ENCODE measurements at places on chromosomes 7 and 10.

- DNase-seq, result no peak
Observed at GRCh38 chr7:133502498-133502897, 249.6 kb downstream of the EXOC4 start.

DNA sequence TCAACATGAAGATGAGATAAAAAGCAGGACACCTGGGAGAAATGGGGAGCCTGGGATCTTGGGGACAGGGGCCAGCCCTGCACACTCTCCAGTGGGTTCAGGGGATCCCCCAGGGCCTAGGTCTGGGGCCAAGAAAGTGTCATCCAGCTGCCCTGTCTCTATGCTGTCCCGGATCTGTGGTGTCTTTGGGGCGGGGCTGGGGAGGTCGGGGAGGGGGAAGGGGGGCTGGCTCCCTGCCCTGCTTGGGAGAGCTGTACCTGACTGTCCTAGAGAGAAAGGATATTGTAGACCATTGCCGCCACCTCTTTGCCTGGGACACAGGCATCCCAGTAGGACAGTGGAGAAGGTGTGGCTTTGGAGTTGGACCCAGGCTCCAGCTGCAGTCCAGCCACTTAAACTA, 7.0 kb upstream of the SPACDR start:
- DNase-seq, result no peak

- DNase-seq, result no peak
Observed at GRCh38 chr10:130227883-130228282, 91.7 kb downstream of the GLRX3 start.

DNA sequence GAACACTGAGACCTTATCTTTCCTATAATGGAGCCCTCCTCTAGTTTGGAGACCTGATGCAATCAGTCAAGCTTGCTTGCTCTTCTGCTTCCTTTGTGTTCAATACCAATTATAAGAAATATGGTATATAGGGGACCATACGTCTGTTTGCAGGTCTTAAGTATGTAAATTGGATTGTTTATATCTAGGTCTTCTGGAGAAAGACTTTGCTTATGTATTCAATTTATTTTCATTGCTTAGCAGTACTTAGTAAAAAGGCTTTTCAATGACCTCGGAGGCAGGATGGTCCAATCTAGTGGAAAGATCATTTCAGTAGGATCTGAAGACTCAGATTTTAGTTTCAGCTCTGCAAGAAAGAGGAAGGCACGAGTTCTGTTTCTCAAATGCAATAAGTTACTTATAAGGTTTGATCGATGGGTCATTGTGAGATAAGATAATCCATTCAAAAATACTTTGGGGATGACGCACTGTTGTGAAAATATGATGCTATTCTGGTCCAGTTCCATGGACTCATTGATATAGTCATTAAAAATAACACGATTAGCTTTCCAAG, 571.6 kb downstream of the SH2D4B start:
- DNase-seq, result no peak

DNA sequence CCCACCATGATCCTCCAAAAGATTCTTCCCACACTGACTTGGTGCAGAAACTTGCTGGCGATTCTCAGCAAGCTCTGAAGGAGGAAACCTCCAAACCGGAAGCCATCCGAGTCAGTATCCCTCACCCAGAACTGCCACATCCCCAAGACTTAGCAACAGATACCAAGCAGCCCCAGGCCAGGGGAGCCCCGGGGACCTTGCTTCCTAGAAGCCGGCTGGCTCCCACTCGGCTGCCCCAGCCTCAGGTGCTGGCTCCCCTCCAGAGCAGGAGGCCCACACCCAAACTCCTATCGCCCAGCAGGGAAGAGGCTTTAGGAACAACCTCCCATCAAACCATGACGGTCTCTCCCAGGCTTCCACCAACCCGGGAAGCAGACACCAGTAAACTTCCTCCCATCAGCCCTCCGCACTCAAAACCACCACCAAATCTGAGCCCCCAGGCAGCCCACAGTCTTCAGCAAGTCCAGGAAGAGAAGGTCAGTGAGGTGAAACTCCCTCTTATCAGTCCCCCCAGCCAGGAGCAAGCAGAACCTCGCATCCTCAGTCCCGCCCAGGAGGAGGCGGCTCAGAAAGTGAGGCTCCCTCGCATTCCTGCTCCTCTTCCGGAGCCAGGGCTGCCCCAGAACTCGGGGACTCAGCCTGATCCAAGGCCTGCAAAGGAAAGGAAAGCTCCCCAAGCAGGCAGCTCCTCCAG, 82.3 kb downstream of the LRGUK start:
- DNase-seq, result no peak

- no peak for DNase-seq
Observed at GRCh38 chr7:65509368-65510186, 135.9 kb downstream of the ZNF92 start.

GRCh38 chr10:49119746-49120145, 4.4 kb upstream of the VSTM4 start:
- DNase-seq, result no peak

- DNase-seq, result no peak
Observed at GRCh38 chr10:91077549-91078071, 142.9 kb upstream of the PCGF5 start.

GRCh38 chr7:24630596-24630995, 57.3 kb downstream of the PALS2 start:
- DNase-seq, result no peak

DNA sequence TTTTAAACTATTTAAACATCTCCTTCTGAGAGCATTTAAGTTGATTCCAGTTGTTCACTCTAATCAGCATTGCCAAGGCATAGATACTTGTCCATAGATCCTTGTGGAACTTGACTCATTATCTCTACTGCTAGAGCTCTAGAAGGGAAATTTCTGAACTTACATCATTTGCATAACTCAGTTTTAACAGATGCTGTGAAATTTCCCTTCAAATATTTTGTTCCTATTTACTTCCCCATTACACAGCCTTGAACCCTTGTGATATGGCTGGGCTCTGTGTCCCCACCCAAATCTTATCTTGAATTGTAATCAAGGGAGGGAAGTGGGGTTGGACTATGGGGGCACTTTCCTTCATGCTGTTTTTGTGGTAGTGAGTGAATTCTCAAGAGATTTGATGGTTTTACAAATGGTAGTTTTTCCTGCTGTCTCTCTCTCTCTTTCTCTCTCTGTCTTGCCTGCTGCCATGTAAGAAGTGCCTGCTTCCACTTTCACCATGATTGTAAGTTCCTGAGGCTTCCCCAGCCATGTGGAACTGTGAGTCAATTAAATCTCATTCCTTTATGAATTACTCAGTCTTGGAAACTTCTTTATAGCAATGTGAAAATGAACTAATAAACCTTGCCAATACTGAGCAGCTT, 25.4 kb downstream of the INSIG1 start:
- DNase-seq, result no peak

GRCh38 chr10:57222129-57222528, 861.1 kb upstream of the ZWINT start:
- DNase-seq, result no peak

DNA sequence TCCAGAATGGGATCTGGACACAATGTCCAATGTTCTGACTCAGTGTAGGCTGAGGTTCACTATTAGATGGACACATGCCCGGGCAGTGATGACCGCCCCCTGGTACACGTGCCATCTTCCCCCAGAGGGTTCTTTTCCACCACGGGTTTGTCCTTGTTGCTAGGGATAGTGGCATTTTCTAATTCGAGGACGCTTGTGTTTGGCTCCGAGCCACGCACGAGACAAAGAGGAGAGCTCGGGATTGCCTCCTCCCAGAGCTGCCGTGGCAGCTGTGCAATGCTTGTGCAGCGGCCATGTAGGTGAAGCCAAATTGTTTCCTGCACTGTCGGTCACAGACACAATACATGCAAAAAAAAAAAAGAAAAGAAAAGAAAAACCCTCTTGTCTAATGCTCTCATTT, 207.5 kb downstream of the PAXIP1 start:
- no peak for DNase-seq

DNA sequence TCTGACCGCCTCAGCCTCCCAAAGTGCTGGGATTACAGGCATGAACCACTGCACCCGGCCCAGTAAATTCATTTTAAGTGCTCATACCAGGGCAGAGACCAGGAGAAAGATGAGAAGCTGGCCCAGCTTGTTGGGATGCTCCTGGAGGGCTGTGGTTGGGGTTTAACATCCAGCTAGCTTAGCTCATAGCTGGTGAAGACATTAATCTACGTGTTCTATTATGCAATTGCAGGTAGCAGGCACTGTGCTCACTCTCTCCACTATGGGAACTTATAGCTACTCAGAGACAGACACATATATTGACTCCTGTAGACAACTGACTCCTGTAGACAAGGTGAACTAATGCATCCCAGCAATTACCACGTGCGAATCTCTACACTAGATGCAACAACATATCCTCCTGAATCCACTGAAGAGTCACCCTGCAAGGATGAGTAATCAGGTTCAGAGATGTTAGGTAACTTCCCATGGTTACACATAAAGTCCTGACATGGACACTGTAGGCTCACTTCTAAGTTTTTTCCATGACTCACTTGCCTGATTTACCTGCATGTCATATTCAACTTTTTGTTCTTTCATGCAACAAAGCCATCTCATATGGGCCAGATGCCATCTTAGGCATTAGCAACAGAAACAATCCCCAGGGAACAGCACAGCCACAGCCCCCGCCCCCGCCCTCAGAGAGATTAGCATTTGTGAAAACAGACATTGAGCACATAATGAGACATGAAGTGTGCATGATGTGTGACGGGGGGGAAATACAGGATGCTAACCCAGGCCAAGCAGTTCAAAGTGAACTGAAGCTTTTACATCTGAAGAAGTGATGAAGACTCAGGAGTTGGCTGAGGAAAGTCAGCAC, 37.2 kb downstream of the ERLIN1 start:
- peak; percentile 31 for DNase-seq

DNA sequence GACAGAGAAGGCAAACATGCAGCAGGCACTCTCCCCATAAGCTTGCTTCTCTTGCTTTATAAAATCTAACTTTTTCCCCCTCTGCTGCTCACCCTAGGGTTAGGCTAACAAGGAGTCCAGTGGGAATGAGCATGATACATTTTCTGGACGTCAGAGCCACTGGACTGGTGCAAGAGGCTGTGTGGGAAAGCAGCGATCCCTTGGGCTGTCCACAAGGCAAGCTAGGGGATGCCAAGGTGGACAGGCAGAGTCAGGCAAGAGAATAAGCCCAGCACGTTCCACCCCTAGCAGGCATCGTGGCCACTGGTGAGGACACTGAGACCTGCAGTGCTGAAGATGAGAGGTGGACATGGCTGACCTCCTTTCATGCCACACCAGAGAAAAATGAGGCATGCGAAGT, 290.9 kb upstream of the ZMIZ1 start:
- no peak for DNase-seq

DNA sequence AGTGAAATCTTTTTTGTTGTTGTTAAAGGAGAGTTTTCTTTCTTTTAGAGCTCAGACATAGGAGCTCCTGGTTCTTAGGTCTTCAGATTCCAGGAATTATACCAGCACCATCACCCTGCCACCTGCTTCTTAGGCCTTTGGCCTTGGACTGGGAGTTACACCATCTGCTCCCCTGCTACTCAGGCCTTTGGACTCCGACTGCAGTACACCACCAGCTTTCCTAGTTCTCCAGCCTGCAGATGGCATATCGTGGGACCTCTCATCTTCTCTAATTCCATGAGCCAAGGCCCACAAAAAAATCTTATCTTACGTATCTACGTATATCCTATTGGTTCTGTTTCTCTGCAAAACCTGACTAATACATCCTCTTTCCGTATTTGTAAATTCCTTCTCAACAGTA, 5.1 kb upstream of the TACC2 start:
- DNase-seq, result no peak

DNA sequence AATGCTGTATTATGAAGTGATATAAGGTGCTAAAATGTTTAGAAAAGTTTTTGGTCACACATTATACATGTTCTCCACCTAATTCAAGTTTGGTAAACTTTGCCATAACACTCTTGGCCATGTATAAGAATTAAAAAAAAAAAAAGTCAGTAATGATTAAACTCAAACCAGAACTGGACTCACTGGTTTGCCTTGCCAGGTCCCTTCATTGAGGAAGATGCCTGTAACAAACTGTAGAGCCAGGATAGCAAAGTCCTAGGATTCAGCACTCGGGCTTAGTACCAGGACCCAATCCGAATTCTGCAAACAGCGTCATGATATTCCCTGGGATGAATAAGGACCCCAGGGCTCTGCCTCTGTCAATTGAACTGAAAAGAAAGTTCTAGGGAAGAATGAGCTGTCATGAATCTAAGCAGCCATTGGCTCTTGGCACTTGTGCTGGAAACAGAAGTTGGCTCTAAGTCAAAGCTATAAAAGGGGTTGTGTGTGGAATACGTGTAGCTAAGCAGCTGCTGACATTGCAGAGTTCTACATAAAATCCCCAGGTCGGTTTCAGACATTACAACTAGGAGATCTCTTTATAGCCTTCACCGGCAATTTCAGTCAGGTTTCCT, 216.9 kb downstream of the C7orf25 start:
- DNase-seq, result no peak

DNA sequence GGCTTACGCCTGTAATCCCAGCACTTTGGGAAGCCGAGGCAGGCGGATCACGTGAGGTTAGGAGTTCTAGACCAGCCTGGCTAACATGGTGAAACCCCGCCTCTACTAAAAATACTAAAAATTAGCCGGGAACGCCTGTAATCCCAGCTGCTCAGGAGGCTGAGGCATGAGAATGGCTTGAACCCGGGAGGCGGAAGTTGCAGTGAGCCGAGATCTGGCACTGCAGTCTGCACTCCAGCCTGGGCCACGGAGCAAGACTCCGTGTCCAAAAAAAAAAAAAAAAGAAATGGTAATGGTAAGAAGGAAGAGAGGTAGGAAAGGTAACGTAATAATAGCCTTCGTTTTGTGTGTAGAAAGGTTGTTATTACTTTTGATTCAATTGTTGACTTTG, 1.2 kb downstream of the HSPA14 start:
- DNase-seq, result no peak
